ENCODE measurements at places on chromosomes 5 and 9.
A peak's percentile ranks its signal among the peaks of the same experiment; 100 is the strongest.

DNA sequence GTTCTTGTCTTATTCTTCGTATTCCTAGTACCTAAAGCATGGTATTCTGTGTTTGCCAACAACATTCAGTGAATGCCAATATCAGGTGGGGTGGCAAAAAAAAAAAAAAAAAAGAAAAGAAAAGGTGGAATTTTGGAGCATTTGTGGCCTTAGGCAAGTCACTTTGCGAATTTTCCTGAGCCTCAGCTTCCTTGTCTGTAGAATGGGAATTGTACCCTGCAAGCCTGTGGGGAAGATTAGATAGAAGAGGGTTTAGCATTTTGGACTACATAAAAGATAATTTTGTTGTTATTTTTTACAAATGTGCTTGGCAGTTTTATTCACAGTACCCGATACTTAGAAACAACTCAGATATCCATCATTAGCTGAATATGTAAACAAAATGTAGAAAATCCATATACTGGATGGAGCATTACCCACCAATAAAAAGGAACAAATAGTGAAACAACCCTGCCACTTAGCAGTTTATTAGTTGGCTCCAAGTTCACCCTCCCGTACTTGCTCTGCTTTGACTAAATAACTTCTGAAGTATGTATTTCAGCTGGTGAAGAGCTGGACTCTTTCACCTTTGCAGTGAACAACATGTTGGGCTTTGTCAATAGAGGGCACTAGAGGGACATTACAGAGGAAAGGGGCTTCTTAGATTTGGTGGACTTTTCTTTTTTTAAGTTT lies 13.6 kb downstream of the UBE2D2 start:
- no peak for DNase-seq
- H3K27ac ChIP-seq: peak overlapping the region; percentile 51
- H3K36me3 ChIP-seq: no peaks in the 10 kb centered on the region
- no peak overlapping the region for H3K4me3 ChIP-seq

DNA sequence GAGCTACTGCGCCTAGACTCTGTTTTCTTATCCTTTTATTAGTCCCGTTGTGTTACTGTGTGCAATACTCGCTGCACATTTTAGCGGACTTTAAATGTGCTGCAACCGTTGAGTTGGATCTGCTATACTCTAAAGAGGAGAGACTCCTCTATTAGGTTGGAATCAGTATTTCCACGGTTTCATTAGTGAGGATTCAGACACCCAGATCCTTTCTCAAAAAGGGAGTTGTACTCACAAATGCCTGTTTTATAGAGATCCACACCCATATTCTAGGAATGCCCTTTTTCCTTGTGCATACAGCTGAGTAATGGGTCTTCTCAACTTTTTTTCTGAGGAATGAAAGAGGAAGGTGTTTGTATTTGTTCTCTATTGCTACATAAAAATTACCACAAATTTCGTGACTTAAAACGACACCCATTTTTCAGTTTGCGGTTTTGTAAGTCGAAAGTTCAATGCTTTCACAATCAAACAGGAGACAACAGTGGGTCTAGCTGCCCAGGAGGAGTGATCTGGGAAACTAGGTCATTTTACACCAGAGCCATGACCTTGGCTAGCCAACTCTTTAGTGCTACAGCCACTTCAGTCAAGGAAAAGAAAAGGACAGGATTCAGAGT lies 52.8 kb upstream of the SLC44A1 start:
- H3K27ac ChIP-seq: peak overlapping the region; percentile 75
- H3K27me3 ChIP-seq: no peaks in the 10 kb centered on the region
- no peaks in the 10 kb centered on the region for H3K36me3 ChIP-seq
- DNase-seq: no peak

DNA sequence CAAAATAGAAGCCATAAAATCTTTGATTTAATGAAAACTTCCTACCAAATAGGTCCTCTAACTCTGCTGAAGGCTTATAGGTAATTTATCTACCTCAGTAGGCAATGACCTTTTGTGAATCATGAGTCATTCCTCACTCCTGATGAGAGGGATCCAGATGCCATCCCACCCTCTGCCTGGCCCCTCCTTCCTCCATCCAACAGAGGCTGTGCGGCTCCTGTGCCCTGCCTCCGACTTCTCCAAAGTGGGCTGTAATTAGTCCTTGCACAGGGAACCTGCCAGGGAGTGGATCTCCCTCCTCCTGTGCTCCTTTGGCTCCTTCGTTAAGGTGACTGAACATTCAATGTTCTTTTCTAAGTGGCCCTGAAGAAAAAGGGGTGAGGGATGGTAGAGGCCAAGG lies 213.9 kb upstream of the TBCA start:
- no peaks in the 10 kb centered on the region for H3K27me3 ChIP-seq
- H3K36me3 ChIP-seq: peaks cover 46% of the 10 kb centered on the region
- H3K4me3 ChIP-seq: no peak overlapping the region
- no peaks in the 10 kb centered on the region for H3K4me1 ChIP-seq
- H3K27ac ChIP-seq: no peak overlapping the region
- DNase-seq: no peak

GRCh38 chr5:170387775-170388639 lies 1.2 kb downstream of the KCNMB1 start:
- no peak overlapping the region for H3K27ac ChIP-seq
- H3K27me3 ChIP-seq: no peaks in the 10 kb centered on the region
- H3K36me3 ChIP-seq: peaks cover 7% of the 10 kb centered on the region
- peaks cover 11% of the 10 kb centered on the region for H3K4me1 ChIP-seq
- DNase-seq: no peak

DNA sequence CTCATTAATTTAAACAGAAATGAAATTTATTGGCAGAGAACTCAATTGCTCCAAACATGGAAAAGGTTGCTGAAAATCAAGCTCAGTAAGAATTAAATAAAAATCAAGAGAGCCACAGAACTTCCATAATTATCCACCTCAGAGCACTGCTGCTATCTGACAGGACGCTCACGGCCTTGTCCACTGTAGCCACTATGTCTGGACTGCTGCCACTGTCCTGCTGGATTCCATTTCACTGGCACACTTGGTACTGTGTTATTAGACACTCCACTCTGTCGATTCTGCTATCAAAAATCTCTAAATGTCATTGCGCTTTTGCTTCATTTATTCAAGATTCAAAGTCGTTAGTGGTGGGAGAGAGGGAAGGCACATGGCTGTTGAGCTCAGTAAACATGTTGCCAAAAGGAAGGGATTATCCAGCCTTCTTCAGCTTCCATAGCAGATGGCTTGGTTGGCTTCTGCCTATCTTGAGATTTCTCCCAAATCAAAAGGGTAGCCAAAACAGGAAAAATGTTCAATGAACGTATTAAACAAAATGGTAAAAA lies 815.0 kb downstream of the CDH18 start:
- H3K4me1 ChIP-seq: no peaks in the 10 kb centered on the region
- H3K27ac ChIP-seq: no peak overlapping the region
- no peaks in the 10 kb centered on the region for H3K27me3 ChIP-seq

DNA sequence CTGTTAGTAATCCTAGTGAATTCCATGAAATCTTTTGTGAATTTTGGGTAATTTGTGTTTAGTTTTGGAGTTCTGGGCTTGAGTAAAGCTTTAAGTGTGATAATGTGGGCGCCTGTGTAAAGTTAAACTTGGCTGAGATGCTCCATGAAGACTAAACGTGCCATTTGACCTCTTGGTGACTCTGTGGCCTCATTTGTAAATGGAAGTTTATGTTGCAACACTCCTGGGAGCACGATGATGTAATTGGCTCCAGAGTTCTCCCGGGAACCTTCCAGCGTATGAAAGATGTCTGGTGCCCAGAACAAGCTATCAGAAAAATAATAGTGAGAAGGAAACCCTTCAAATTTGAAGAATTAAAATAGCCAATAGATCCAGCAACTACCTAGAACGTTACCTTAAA lies 981.2 kb downstream of the TLE4 start:
- no peaks in the 10 kb centered on the region for H3K36me3 ChIP-seq
- no peaks in the 10 kb centered on the region for H3K4me1 ChIP-seq

- no peaks in the 10 kb centered on the region for H3K27me3 ChIP-seq
- H3K4me3 ChIP-seq: no peak overlapping the region
- no peaks in the 10 kb centered on the region for H3K36me3 ChIP-seq
Measured at GRCh38 chr5:75243510-75243909, 6.8 kb upstream of the ANKRD31 start.

GRCh38 chr9:123637945-123638634 lies 282.1 kb downstream of the CRB2 start:
- H3K27me3 ChIP-seq: no peaks in the 10 kb centered on the region
- DNase-seq: no peak
- H3K4me1 ChIP-seq: peaks cover 18% of the 10 kb centered on the region
- H3K4me3 ChIP-seq: no peak overlapping the region

DNA sequence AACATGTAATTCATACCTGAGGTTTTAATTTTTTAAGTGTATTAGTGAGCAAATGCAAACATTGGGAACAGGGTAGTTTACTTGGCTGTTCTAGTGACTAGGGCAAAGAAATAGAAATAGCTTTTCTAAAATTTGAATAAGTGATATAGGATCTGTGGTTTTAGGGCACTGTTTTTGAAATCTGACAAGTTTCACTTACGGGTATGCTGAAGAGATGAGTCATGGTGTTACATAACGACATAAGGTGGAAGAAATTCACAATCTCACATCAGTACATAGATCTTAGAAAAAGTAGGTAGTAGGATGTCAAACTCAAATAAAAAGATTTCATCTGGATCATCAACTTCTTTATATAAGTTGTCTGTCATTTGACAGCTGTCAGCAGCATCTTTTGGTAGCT lies 772.3 kb downstream of the MAT2B start:
- H3K36me3 ChIP-seq: no peaks in the 10 kb centered on the region
- no peaks in the 10 kb centered on the region for H3K27me3 ChIP-seq
- no peaks in the 10 kb centered on the region for H3K4me1 ChIP-seq

DNA sequence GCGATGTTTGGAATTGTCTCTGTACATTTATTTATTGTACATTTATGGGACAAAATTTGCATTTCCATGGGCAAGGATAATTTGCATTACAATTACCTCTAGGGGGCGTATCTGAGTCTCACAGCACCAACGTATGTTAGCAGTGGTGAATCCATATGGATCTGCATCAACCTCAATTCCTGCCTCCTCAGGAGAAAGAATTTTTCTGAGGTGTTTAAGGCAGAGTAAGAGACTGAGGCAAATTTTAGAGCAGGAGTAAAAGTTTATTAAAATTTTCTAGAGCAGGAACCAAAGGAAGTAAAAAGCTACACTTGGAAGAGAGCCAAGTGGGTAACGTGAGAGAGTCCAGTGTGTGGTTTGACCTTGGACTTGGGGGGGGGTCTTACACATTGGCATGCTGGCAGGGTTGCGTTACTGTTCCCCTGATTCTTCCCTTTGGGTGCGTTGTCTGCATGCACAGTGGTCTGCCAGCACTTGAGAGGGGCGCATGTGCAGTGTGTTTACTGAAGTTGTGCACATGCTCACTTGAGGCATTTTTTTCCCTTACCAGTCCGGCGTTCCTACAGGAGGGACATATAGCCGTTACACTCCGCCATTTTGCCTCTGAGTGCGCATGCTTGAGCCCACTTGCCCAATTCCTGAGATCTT lies 21.0 kb upstream of the RAB14 start:
- DNase-seq: no peak
- H3K27me3 ChIP-seq: no peaks in the 10 kb centered on the region
- peaks cover 21% of the 10 kb centered on the region for H3K4me1 ChIP-seq
- no peaks in the 10 kb centered on the region for H3K36me3 ChIP-seq
- H3K4me3 ChIP-seq: no peak overlapping the region
- H3K27ac ChIP-seq: no peak overlapping the region

DNA sequence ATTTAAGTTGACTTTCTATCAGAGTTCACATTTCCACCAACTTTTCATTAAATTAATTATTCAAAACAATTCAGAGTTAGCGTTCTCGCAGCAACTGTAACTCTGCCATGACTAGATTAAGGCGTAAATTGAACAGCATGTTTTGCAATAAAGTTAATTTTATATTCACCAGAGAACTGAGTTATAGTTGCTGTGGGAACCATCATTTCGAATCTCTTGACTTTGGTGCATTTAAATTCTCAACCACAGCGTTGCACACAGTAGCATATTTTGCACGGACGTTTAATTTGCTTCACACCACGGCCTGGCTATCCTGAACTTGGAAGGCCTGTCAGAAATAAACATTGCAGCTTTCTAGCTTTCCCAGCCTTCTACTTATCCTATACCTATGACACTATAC lies 144.3 kb upstream of the WWC1 start:
- no peaks in the 10 kb centered on the region for H3K4me1 ChIP-seq
- no peaks in the 10 kb centered on the region for H3K27me3 ChIP-seq
- no peak overlapping the region for H3K27ac ChIP-seq
- no peak for DNase-seq
- H3K4me3 ChIP-seq: no peak overlapping the region

- no peak overlapping the region for H3K27ac ChIP-seq
- H3K4me3 ChIP-seq: no peak overlapping the region
- H3K4me1 ChIP-seq: peaks cover 38% of the 10 kb centered on the region
- no peak for DNase-seq
Measured at GRCh38 chr9:133528876-133529241, 4.1 kb upstream of the MYMK start.

- peaks cover 15% of the 10 kb centered on the region for H3K4me1 ChIP-seq
- no peaks in the 10 kb centered on the region for H3K27me3 ChIP-seq
- no peaks in the 10 kb centered on the region for H3K36me3 ChIP-seq
- H3K4me3 ChIP-seq: no peak overlapping the region
Measured at GRCh38 chr9:80157561-80157983, 585.8 kb downstream of the TLE4 start.

- no peaks in the 10 kb centered on the region for H3K27me3 ChIP-seq
- H3K4me1 ChIP-seq: no peaks in the 10 kb centered on the region
- H3K36me3 ChIP-seq: no peaks in the 10 kb centered on the region
- H3K4me3 ChIP-seq: no peak overlapping the region
- H3K27ac ChIP-seq: no peak overlapping the region
- DNase-seq: no peak
Measured at GRCh38 chr9:112969730-112970129, 42.3 kb downstream of the ZNF883 start.

GRCh38 chr9:122816163-122816867 lies 12.1 kb downstream of the PDCL start:
- H3K27ac ChIP-seq: peak overlapping the region; percentile 72
- H3K4me1 ChIP-seq: peaks cover 51% of the 10 kb centered on the region
- DNase-seq: peak; percentile 87
- H3K4me3 ChIP-seq: peak overlapping the region; percentile 32
- no peaks in the 10 kb centered on the region for H3K27me3 ChIP-seq

DNA sequence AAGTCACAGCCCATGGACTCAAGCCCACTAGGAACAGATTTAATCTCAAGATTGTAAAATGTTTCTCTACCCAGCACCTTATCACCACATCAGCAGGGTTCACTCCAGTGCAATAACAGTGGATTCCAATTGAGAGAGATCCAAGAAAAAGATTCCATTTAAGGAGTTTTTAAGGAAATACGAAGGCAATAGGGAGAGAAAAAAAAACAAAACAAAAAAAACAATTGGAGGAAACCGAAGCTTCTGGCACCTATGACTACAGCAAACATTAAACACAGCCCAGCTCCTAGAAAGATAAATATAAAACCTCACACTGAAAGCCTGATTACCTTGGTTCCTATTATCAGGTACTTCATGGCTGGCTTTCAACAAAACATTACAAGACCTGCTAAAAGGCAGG lies 192.7 kb downstream of the DAB2IP start:
- H3K36me3 ChIP-seq: no peaks in the 10 kb centered on the region
- H3K4me1 ChIP-seq: no peaks in the 10 kb centered on the region
- H3K27ac ChIP-seq: no peak overlapping the region
- H3K4me3 ChIP-seq: no peak overlapping the region
- DNase-seq: no peak

All from spleen (tissue), 13 donors.